Peyer's patch (tissue), 4 donors: ENCODE measurements at places on chromosomes 7 and 10.

DNA sequence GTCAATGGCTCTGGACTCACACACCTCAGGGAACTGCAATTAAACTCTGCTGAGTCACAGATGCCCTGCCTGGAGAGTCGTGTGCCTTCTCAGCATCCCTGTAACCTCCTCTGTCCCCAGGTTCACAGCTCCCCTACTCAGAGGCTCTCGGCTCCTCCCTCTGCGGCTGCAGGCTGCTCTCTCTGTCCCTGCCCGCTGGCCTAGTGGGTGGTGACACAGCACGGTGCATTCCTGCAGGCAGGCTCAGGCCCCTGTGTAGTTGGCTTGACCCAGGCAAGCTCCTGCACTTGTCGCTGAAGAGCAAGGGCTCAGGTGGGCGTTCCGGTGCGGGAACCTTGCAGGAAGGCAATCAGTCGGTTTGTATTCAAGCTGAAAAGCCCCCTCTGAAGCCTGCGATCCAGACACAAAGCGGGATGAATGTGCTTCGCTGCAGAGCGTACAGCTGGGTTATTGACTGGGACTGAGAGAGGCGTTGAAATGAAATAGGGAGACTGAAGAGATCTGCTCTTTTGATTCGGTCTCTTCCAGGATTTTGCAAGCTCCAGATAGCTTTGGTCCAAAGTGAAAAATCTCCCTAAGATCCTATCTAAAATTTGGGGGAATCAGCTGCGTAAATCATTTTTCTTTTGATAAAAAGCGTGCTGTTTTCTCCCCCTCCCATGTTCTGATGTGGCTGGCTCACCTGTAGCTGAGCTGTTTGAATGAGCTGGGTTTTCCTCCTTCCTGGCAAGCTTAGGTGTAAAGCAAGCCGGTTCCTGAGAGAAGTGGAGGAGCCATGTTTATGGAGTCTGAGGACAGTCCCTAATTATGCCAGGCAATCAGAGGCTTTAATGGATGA lies 208.7 kb upstream of the PHYHIPL start:
- peak; percentile 76 for DNase-seq

- no peak for DNase-seq
Observed at GRCh38 chr10:121284936-121285335, 313.3 kb downstream of the FGFR2 start.

GRCh38 chr7:118420888-118421287 lies 196.4 kb downstream of the ANKRD7 start:
- DNase-seq = no peak

DNA sequence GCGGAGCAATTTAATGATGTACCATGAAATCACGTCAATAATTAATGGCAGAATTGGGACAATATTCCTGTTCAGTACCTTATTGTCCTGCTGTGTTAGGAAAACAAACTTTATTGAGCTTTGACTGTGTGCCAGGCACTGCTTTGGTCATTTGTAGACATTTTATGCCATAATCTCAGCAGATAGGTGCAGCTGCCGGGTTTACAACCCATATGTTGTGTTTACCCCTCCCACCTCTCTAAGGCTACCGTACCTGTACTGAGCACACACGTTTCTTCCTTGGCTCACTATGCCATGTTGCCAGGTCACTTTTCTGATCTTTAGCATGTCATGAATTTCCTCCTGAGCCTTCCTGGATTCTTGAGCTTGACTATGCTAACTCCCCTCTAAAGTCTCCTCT lies 422.2 kb downstream of the PHTF2 start:
- DNase-seq = no peak

GRCh38 chr10:230758-231157 lies 95.5 kb downstream of the ZMYND11 start:
- no peak for DNase-seq

GRCh38 chr7:36312915-36313334 lies 76.7 kb upstream of the ANLN start:
- no peak for DNase-seq

DNA sequence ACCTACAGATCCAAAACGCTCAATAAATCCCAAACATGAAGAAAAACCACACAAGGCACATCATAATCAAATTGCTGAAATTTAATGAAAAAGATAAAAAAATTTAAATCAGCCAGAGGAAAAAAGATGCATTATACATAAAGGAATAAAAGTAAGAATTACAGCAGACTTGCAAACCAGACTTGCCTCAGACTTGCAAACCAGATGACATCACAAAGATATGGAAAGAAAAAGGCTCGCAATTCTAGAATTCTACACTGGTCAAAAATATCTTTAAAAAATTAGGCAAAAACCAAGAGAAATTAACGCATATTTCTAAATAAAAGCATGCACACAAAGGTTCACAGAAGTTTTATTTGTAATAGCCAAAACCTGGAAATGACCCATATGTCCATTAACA lies 188.0 kb upstream of the NAMPT start:
- DNase-seq = no peak

DNA sequence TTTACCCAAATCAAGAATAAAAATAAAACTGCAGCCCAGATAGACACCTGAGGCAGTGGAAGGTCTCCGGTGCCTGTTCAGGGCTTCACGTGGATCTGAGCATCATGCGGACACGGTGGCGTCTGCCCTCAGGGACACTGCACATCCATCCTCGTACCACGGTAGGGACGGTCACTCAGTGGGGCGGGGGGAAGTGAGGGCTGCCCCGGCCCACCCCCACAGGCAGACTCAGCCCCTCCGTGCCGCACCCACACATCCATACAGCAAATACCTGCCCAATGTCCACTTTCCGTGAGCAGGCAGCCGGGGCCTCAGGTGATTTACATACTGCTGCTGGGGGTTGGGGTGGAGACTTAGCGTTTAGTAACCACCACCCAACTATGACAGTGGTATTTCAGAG lies 207.8 kb downstream of the DIP2C start:
- DNase-seq = no peak

DNA sequence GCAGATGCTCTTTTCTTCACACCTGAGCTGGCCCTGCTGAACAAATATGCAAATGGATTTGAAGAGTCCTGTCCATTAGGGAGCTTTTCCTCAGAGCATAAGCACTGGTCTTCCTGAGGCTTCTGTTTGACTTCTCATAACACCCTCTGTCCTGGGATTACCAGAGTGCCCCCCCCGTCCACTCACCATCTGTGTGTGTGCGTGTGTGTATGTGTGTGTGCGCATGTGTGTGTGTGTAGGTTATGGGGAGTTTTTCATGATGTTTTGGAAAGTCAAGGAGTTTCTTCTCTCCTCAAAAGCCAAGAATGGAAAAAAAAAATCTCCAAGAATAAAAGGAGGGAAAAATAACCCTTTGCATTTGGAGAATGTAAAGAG lies 57.7 kb upstream of the COMTD1 start:
- no peak for DNase-seq

- DNase-seq = no peak
Observed at GRCh38 chr7:69515495-69516212, 82.6 kb upstream of the AUTS2 start.

GRCh38 chr7:100865938-100866728 lies 1.1 kb upstream of the TRIP6 start:
- DNase-seq = no peak

DNA sequence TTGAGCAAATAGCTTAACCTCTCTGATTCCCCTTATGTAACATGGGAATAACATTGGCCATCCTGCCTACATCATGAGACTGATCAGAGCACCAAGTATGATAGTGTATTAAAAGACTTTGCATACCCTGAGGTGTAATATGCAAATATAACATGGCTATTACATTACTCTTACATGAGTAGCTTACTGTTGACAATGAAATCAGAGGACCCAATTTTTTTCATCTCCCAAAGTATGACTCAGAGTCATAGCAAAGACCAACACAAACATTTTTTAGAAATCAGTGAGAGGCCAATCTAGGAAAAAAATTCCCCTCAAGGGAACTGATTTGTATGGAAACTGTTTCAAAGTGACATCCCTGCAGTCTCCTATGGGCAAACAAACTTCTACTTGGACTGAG lies 47.0 kb upstream of the TMEM140 start:
- no peak for DNase-seq

DNA sequence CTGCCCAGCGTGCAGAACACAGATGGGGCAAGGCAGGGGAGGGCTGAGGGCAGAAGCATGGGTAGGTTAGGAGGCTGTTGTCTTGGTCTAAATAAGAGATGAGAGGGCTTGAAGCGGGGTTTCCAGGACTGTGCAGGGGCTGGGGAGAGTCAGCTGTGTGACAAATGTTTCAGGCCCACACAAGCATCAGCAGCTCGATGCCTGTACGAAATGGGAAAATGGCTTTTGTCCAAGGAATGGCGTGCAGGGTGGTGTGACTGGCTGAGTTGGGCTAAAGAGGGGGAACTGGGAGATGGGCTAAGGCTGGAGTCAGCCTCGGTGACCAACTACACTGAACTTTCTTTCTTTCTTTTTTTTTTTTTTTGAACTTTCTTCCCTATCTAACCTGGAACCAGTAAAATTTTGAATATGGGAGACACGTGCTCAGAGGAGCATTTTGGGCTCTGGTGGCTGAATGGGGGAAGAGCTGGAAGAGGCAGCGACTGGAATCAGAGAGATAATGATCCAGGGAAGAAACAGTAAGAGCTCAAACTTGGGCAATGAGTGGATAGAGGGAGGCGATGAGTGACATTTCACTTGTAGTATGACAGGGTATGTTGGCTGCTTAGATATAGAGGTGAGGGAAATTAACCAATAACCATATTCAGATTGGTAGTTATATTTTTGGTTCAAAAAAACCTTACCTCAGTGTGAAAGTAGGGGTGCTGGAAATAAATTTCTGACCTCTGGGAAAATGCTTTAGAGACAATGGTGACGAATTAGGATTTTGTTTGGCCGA lies 10.2 kb upstream of the EPHA1 start:
- no peak for DNase-seq

DNA sequence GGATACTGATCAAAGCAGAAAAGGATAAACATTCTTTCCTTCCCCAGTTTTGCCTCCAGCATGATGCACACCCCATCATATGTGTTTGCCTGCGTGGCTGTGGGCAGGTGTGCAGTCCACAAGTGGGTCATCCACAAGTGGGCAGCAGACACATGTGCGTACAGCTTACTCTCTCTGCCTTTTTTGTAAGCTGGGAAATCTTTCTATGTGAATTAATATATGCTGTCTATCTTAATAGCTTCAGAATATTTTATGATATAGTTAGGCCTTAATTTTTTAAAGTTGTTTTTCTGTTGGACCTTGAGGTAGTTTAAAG lies 80.1 kb downstream of the INPP5A start:
- DNase-seq = no peak

- DNase-seq = no peak
Observed at GRCh38 chr10:90788968-90789367, 68.9 kb downstream of the HTR7 start.
